ENCODE measurements at places on chromosomes 4 and X. TPM values are rescaled to one million over a fixed set of nuclear protein-coding genes. Genes with fewer than 3 reads are reported as not detected.

Gene FAM156A
- polyA plus RNA-seq, result 5.8 TPM

Gene FNIP2
- polyA plus RNA-seq, result 17.3 TPM

Gene F11
- polyA plus RNA-seq, result 1.1 TPM

Gene CSN1S1
- not detected for polyA plus RNA-seq

DNA sequence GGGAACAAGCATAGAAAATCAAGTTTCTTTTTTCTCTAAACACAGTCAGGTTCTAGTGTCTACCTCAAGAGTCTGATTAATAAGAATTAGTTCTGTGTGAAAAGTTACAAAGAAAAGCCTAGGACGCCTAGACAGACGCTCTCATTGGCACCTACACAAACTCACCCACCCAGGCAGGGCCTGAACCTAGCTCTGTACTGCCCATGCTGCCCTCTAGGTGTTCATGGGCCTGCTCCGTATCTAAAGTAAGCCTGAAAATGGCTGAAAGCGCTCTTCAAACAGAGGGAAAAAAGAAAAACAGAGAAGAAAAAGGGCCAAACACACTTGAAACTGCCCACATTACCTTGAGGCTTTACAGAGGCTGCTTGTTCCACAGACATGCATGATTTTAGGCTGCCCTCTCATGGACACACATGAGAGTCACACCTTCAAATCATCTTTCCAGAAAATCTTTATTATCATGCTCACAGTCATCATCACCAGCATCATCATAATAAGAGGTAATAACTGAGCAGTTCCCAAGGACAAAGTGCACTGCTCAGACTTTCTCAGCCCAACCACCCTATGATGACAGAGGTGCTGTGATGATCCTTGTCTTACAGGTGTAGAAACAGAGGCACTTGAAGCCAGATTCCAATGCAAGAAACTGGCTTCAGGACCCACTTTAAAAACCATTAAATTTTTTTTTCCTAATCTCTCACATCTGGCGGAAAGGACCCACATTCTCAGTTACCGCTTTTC, 49.6 kb downstream of the MAP7D2 start:
- DNase-seq, result no peak

- no peak for DNase-seq
Measured at GRCh38 chrX:48933757-48934156, 14.9 kb upstream of the PIM2 start.

- peak; percentile 30 for DNase-seq
Measured at GRCh38 chrX:107599450-107599861, 28.9 kb upstream of the PRPS1 start.

DNA sequence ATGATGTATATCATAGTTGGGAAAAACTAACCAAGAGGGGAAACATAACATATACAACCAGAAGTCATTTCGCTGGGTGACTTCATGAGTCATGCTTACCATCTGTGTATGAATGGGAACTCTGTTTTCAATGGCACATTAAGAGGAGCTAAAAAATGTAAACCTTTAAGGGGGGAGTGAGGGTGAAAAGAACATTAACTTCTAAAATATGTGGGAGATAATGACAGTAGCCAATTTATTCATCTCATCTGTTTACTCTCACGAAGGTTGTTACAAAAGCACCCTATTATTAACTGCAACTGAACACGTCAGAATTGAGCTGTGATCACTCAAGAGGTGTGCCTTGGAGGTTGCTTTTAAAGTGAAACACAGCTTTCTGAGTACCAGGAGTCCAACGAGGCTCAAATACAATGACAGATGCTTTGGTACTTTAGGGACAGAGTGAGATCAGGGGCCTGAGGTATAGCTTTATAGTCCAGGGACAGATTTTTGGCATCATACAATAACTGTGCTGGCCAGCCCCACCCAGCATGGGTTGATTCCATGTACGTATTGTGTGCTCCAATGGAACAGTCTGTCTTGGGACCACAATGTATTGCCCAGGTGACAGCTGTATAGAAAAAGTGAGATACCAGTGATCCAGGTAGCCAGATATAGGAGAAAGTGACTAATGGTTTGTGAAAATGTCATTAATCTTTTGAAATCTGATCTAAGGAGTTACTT, 107.3 kb downstream of the AMMECR1 start:
- DNase-seq, result no peak

- DNase-seq, result no peak
Measured at GRCh38 chr4:143311924-143312323, 24.8 kb upstream of the GAB1 start.

- no peak for DNase-seq
Measured at GRCh38 chrX:52874661-52875060, 6.8 kb upstream of the XAGE3 start.

- no peak for DNase-seq
Measured at GRCh38 chr4:94827481-94828110, 69.8 kb downstream of the BMPR1B start.
